ENCODE measurements at places on chromosomes 13 and 19.

- DNase-seq = peak; percentile 43
These were observed 9.2 kb downstream of the NOSIP start for GRCh38 chr19:49570997-49571676.

- DNase-seq = no peak
These were observed 666 bp downstream of the SAMD1 start for GRCh38 chr19:14089662-14090508.

DNA sequence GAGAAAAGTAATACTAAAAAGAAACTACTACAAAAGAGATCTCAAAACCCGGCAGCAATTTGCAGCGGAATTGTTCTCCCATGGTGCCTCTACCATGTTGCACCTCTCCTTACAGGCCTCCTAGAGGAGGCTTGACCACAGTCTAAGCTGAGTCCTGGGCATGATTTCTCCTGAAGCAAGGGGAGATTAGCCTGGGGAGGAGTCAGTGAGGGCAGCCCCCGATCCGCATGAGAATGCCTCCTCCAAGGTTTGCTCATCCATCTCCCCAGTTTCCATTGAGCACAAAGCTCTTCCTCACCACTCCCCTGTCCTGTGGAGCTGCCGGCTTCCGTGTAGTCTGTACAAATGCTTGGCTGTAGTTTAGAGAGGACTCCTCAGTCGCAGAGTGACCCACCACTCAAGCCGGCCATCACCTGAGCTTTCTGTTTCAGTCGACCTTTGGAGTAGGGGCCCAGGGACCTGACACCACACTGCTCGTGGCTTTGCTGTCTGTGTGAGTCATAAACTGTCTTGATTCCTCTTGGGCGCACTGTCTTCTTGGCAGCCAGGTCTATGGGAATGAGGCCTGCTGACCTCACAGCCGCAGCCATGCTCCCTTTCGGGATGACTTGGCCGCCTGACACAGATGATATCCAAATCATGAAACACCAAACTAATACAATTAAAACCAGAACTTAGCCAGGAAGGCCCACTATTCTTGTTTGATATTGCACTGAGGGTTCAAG is 72.3 kb downstream of the C1QTNF9 start:
- DNase-seq = no peak

- DNase-seq = peak; percentile 49
These were observed 754.5 kb downstream of the DIAPH3 start for GRCh38 chr13:59409211-59409610.

- DNase-seq = peak; percentile 66
These were observed at the start of gene SLITRK1 for GRCh38 chr13:83881917-83882605. TSS of gene SLITRK1 (minus strand) at chr13:83882474. CDS start at chr13:83881507, 967 bp downstream.

DNA sequence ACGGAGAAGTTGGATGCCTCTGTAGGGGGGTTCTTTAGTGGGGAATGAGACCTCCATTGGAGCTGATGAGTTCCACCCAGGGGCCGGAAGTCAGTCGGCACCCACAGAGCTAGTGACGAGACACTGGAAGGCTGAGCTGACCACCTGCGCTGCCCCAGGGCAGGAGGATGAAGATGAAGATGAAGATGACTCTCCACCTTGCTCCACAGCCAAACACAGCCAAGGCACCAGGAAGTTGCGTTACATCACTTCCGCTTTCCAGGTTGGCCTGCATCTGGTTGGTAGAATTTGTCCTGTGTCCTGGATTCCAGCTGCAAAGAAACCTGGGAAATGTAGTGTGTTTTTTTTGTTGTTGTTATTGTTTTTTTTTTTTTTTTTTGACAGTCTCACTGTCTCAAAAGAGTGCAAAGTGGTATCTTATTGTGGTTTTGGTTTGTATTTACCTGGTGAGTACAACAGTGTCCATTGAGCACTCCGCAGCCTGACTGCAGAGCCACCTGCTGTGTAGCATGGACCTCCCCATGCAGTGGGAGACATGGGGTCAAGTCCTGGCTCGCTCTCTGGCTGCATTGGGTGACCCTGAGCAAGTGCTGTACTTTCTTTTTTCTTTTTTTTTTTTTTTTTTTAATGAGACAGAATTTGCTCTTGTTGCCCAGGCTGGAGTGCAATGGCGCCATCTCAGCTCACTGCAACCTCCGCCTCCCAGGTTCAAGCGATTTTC is 1.9 kb downstream of the TBC1D17 start:
- DNase-seq = no peak

- no peak for DNase-seq
These were observed 68.3 kb upstream of the MCF2L start for GRCh38 chr13:112900691-112901091.

- peak; percentile 28 for DNase-seq
These were observed 8.7 kb downstream of the MAP2K2 start for GRCh38 chr19:4115050-4115817.

DNA sequence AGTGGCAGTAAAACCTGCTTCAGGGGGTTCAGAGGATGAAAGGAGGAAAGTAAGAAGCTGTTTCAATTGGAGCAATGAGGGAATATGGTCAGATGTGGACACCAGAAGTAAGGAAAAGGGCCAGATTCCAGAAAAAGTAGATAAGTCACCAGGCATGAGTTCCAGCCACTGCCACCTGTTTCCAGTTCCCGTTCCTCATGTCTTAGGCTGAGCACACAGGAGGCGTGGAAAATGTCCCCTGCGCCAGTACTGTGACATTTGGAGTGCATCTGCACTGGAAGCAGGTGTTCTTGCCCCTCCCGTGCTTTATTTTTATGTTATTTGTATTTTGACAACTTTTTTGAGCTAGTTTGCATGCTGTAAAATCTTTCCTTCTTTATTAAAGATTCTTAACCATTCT is 25.3 kb downstream of the LMO7 start:
- DNase-seq = no peak

GRCh38 chr13:70541451-70541850 is 433.2 kb upstream of the KLHL1 start:
- no peak for DNase-seq

- DNase-seq = no peak
These were observed 60.7 kb downstream of the ZAR1L start for GRCh38 chr13:32254416-32254815.

DNA sequence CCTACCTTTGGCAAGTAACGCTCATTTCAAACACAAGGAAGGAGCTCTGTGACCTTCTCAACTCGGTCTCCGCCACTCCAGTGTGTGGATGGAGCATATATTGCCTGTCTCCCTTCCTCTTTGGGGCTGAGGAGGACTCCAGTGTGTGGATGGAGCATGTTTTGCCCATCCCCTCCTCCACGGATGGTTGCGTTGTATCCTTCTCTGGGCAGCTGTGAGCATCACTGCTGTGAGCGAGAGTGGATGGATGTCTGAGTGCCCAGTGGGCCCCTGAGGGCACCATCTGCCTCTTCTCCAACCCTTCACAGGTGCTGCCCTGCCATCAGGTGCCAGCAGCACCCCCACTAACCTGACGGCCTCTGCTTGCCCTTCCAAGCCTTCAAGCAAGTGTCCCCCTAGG is 186.2 kb downstream of the TEX29 start:
- DNase-seq = no peak

GRCh38 chr13:26168237-26168814 is 53.8 kb downstream of the RNF6 start:
- no peak for DNase-seq

GRCh38 chr19:44752816-44753625 is 4.5 kb downstream of the BCL3 start:
- DNase-seq = peak; percentile 92

DNA sequence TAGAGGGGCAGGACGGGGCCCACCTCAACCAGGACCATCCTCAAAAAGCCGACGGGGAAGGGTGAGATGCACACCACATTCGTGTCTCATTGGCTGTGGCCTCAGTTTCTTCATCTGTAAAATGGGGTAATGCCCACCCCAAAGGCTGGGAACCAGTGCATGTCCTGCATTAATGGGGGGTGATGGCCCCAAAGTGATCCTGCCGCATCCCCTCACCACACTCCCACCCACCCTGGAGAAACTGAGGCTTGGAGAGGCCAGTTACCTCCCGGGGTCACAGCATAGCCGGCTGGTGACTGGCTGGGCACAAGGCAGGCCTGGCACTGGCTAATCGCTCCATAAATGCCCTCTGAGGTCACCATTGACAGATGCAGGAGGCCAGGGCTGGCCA is 640 bp upstream of the MIDN start:
- no peak for DNase-seq

GRCh38 chr13:30442926-30443325 is 20.6 kb downstream of the UBE2L5 start:
- DNase-seq = no peak

DNA sequence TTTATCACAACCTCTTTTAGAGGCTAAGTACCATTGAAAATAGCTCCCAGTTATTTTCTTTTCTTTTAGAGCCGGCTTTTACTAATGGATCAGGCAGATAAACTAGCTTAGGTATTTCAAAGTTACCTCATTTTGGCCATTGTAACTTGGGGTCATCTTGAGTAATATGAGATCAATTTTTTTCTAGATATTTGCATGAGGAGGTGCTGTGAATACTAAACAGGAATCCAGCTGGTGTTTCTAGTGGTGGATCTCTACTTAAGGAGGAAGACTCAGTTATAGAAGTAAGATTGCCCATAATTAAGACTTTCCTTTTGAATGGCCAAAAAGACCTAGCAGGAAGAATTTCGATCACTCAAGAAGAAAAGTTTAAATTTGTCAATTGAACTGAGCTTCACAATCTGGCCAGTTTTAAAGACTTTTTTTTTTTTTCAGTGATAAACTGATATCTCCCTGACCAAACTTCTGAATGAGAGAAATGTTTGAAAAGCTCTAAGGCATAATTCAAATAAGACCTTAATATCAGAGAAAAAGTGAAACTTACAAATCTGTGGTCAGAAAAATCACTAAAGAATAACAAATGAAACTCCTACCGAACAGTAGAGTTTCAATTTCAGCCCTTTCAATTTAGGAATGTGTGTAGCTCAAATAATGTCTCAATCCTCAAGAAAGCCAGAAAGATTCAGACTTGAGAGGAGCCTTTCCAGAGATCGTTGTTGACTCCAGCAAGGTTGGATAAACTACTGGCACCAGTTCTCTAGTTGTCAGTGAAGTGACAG is 11.6 kb upstream of the NAA16 start:
- DNase-seq = no peak

- DNase-seq = no peak
These were observed 14.2 kb upstream of the BCL3 start for GRCh38 chr19:44734357-44734756.

- DNase-seq = no peak
These were observed 39.0 kb downstream of the C1QTNF9 start for GRCh38 chr13:24348385-24348784.

DNA sequence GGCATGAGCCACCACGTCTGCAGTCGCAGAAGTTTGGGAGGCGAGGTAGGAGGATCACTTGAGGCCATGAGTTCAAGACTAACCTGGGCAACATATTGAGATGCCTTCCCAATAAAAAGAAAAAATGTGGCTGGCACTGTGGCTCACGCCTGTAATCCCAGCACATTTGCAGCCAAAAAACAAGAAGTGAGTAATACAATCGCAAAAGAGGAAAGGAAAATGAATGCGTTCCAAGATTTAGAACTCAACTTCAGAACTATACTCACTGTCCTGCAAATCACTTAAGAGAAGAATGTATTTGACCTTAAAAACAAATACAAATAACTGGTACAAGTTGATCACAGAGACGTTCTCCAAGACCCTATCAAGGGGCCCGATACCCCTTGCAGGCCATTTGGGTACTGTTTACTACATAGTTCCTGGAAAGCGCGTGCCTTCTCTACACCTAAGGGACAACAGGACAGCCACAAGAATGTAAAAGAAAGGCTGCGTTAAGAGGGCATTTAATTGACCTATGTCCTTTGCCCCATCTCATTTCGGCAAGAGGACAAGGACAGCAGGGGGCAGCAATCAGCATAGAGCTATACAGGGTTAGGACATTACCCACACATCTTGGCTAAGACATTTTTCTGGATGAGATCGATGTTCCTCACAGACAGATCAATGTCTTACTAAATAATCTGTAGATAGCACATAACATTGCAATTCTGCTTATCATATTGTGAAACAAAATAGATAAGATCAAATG is 41.3 kb downstream of the FLT3 start:
- DNase-seq = peak; percentile 70

DNA sequence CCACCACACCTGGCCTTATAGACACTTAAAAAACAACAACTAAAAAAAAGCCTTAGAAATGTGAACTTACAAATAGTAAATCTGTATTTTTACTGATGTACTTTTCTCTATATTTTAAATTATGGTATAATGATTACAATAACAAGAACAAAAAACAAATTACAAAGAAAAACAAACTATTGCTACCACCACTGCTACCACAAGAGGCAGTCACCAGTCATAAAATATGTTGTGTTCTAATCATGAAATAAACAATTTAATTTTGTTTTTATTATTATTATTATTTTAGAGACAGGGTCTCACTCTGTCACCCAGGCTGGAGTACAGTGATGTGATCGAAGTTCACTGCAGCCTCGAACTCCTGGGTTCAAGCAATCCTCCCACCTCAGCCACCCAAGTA is 72.2 kb downstream of the DIAPH3 start:
- DNase-seq = no peak

DNA sequence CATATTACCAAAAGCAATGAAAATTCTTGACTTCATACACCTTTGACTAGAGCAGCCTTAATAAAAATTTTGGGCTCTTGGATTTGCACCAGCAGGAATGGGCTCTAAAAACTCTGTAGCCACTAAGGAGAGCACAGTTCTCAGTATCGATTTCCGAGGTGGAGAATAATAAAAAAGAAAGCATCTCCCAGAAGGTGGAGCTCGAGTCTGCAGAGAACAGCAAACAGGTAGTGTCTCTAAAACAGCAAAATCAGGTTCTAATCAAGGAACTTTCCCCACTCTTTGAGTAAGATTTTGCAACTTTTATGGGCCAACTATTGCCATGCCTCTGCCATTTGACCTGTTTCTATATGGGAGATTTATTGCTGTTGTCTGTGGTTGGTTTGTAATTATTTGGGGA is 258.7 kb upstream of the GPC6 start:
- no peak for DNase-seq

- no peak for DNase-seq
These were observed 163.7 kb downstream of the KLF12 start for GRCh38 chr13:73970421-73971055.

Data from testis (tissue), 5 donors.